ENCODE measurements at places on chromosomes 2 and 18. TPM values are rescaled to one million over a fixed set of nuclear protein-coding genes. Genes with fewer than 3 reads are reported as not detected.

DNA sequence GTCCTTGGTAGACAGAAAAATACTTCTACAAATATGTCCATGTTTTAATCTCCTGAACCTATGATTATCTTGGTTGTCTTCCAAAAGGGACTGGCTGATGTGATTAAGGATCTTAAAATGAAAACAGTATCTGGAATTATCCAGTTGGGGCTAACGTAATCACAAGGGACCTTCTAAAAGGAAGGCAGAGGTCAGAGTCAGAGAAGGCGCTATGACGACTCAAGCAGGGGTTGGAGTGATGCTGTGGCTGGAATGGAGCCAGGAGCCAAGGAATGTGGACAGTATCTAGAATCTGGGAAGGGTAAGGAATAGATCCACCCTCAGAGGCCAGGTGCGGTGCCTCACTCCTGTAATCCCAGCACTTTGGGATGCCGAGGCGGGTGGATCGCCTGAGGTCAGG is 4.2 kb upstream of the USP14 start:
- H3K4me1 ChIP-seq, result peaks cover 12% of the 10 kb centered on the region
- no peaks in the 10 kb centered on the region for H3K36me3 ChIP-seq
- DNase-seq, result no peak

- no peak overlapping the region for H3K27ac ChIP-seq
- no peaks in the 10 kb centered on the region for H3K4me1 ChIP-seq
- no peak for DNase-seq
- no peaks in the 10 kb centered on the region for H3K27me3 ChIP-seq
- no peak overlapping the region for H3K4me3 ChIP-seq
- H3K36me3 ChIP-seq, result no peaks in the 10 kb centered on the region
These were observed 103.5 kb upstream of the NOSTRIN start for GRCh38 chr2:168698969-168699368.

GRCh38 chr2:221653182-221653581 is 81.1 kb upstream of the EPHA4 start:
- no peaks in the 10 kb centered on the region for H3K27me3 ChIP-seq
- no peaks in the 10 kb centered on the region for H3K4me1 ChIP-seq
- H3K4me3 ChIP-seq, result no peak overlapping the region
- H3K27ac ChIP-seq, result no peak overlapping the region
- no peak for DNase-seq

DNA sequence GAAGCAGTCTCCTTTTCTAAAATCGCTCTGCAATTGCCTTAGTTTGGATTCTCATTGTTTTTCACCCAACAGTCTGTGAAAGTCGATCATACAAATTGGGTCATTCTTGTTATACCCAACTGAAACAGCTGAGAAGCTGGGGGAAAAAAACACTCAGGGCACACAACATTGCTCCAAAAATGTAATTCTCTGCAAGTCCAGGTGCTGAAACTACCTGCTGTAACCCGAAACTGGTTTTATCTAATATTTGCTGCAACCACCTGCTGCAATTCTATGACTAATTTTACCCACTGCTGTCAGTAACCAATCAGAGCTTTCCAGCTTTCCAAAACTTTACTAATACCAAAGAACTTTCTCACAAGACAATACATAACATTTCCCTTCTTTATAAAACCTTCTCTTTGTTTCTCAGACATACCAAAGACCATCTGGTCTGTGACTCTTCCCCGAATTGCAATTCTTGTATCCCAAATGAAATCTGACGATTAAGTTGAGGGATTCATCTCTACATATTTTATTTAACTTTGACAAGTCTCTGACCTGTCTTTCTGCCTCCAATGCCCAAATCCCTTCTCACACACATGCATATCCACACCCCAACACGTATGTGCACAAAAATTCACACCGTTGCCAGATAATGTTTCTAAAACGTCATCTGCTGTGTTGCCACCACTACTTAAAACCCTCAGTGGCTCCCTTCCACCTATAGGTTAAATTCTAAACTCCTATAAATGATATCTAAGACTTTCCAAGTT is 198.3 kb downstream of the PIEZO2 start:
- H3K4me1 ChIP-seq, result no peaks in the 10 kb centered on the region
- H3K27ac ChIP-seq, result no peak overlapping the region
- H3K4me3 ChIP-seq, result no peak overlapping the region
- DNase-seq, result no peak

GRCh38 chr2:190755772-190756415 is 107.0 kb downstream of the NAB1 start:
- H3K27ac ChIP-seq, result no peak overlapping the region
- H3K4me1 ChIP-seq, result no peaks in the 10 kb centered on the region
- no peak overlapping the region for H3K4me3 ChIP-seq

DNA sequence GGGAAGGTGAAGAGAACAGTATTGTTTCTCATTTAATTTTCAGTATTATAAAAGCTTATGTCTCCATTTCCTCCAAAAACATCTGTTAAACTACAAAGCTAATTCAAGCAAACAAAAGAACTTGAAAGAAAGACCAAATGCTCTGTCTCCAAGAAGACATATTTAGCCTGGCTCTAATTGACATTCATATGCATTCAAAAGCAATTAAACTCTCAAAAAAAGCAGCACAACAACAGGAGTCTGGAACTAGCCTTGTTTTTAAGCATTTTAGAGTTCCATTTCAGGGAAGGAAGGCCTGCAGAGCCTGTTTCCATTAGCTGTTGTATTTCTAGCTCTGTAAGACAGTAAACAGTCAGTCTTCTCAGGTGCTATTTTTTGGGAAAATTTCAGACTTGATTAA is 447.9 kb downstream of the TDRD15 start:
- H3K27me3 ChIP-seq, result no peaks in the 10 kb centered on the region
- no peak overlapping the region for H3K27ac ChIP-seq
- no peaks in the 10 kb centered on the region for H3K36me3 ChIP-seq
- no peaks in the 10 kb centered on the region for H3K4me1 ChIP-seq
- H3K4me3 ChIP-seq, result no peak overlapping the region
- DNase-seq, result no peak

GRCh38 chr18:5747678-5748077 is 147.6 kb downstream of the TMEM200C start:
- no peaks in the 10 kb centered on the region for H3K27me3 ChIP-seq
- H3K36me3 ChIP-seq, result no peaks in the 10 kb centered on the region
- no peak overlapping the region for H3K27ac ChIP-seq
- H3K4me1 ChIP-seq, result no peaks in the 10 kb centered on the region
- no peak for DNase-seq

GRCh38 chr18:39952816-39953215 is 2002.2 kb upstream of the PIK3C3 start:
- H3K4me1 ChIP-seq, result no peaks in the 10 kb centered on the region
- H3K27ac ChIP-seq, result no peak overlapping the region
- no peaks in the 10 kb centered on the region for H3K36me3 ChIP-seq
- H3K27me3 ChIP-seq, result no peaks in the 10 kb centered on the region
- no peak overlapping the region for H3K4me3 ChIP-seq
- DNase-seq, result no peak

DNA sequence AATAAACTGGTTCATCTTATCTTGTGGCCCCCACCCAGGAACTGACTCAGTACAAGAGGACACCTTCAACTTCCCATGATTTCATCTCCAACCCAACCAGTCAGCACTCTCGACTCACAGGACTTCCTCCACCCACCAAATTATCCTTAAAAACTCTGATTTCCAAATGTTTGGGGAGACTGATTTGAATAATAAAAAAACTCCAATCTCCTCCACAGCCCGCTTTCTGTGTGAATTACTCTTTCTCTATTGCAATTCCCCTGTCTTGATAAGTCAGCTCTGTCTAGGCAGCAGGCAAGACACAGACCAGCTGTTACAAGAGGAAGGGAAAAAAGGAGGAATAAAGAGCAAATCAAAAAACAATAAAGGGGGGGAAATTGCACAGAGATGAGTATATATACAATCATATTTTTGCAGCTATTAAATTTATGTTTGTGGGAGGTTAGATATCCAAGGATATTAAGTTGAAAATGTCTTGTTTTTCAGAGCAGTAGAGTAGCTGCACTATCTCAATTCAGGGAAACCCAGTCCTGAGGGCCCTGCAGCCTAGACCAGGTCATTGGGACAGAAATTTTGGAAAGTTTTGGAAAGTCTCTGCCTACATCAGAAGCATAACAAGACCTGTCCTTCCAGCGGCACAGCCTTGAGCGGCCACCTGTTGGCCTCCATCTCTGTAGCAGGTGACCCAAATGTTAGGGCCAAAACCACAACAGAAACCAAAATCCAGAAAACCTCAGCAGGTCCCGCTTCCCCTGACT is 32.8 kb upstream of the SIGLEC15 start:
- no peaks in the 10 kb centered on the region for H3K27me3 ChIP-seq
- no peaks in the 10 kb centered on the region for H3K36me3 ChIP-seq
- H3K27ac ChIP-seq, result no peak overlapping the region
- H3K4me1 ChIP-seq, result no peaks in the 10 kb centered on the region
- no peak overlapping the region for H3K4me3 ChIP-seq
- DNase-seq, result no peak

- no peak overlapping the region for H3K4me3 ChIP-seq
- no peaks in the 10 kb centered on the region for H3K36me3 ChIP-seq
- peaks cover 4% of the 10 kb centered on the region for H3K27me3 ChIP-seq
These were observed 42.6 kb upstream of the SPRED2 start for GRCh38 chr2:65475000-65475399.

DNA sequence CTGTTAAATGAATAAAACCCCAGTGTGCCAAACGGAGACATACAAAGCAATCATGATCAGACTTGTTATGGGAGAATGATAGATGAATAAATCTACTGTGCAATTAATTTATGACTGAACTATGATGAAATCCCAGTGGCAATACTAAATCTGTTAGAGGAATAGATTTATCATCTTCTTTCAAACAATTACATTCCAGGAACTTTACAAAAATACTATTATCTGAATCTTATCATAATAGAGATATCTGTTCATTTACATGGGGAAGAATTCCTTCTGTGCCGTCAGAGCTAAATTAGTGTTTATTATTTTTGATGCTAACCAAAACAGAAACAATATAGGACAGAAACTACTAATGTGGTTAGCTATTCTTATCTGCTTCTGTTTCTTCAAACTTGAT is 208.5 kb downstream of the CAMKMT start:
- DNase-seq, result no peak
- H3K27ac ChIP-seq, result no peak overlapping the region
- H3K36me3 ChIP-seq, result no peaks in the 10 kb centered on the region
- H3K4me3 ChIP-seq, result no peak overlapping the region
- H3K4me1 ChIP-seq, result no peaks in the 10 kb centered on the region

DNA sequence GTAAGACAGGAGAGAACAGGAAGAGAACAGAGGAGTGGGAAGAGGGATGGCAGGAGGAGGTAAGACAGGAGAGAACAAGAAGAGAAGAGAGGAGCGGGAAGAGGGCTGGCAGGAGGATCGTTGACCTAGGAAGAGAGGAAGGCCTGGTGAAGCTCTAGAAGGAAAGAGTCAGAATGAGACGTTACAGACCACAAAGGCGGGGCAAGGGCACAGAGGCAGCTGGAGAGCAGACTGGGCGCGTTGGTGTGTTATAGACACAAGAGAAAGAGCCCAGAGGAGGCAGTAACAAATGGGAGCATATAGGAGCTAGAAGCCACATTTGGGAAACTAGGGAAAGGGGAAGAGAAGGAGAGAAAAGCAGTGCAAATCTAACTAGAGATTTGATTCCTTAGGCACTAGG is 26.6 kb downstream of the PTRHD1 start:
- H3K27me3 ChIP-seq, result no peaks in the 10 kb centered on the region
- H3K36me3 ChIP-seq, result peaks cover 91% of the 10 kb centered on the region
- H3K27ac ChIP-seq, result no peak overlapping the region
- H3K4me1 ChIP-seq, result no peaks in the 10 kb centered on the region
- no peak for DNase-seq

- DNase-seq, result no peak
- no peak overlapping the region for H3K4me3 ChIP-seq
- no peaks in the 10 kb centered on the region for H3K27me3 ChIP-seq
- no peak overlapping the region for H3K27ac ChIP-seq
These were observed 856.8 kb upstream of the ACVR2A start for GRCh38 chr2:146987996-146988395.

GRCh38 chr2:59176737-59177136 is 935.6 kb upstream of the FANCL start:
- no peak overlapping the region for H3K4me3 ChIP-seq
- no peaks in the 10 kb centered on the region for H3K4me1 ChIP-seq
- H3K27ac ChIP-seq, result no peak overlapping the region
- DNase-seq, result no peak
- H3K36me3 ChIP-seq, result no peaks in the 10 kb centered on the region

GRCh38 chr2:232928551-232929302 is 58.7 kb downstream of the SNORC start:
- no peak overlapping the region for H3K27ac ChIP-seq
- H3K36me3 ChIP-seq, result no peaks in the 10 kb centered on the region
- peak overlapping the region; percentile 68 for H3K4me3 ChIP-seq

DNA sequence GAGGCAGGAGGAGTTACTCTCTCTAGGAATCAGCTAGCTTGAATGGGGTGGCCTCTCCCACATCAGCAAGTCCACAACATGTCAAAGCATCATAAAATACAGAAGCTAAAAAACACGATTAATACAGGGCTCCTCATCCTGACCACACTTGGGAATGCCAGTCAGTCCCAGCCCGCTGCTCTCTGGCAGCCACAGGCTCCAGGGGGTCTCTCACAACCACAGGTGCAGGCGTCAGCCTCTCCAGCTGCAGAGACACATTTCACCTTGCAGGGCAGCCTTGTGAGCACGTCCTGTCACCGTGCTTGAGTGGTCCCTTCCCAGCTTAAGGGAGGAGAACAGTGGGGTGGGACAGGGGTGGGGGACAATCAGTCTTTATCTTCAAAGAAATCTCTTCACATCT is 137.4 kb upstream of the SH3BP4 start:
- no peaks in the 10 kb centered on the region for H3K4me1 ChIP-seq
- H3K27me3 ChIP-seq, result no peaks in the 10 kb centered on the region
- no peak overlapping the region for H3K27ac ChIP-seq
- no peaks in the 10 kb centered on the region for H3K36me3 ChIP-seq

DNA sequence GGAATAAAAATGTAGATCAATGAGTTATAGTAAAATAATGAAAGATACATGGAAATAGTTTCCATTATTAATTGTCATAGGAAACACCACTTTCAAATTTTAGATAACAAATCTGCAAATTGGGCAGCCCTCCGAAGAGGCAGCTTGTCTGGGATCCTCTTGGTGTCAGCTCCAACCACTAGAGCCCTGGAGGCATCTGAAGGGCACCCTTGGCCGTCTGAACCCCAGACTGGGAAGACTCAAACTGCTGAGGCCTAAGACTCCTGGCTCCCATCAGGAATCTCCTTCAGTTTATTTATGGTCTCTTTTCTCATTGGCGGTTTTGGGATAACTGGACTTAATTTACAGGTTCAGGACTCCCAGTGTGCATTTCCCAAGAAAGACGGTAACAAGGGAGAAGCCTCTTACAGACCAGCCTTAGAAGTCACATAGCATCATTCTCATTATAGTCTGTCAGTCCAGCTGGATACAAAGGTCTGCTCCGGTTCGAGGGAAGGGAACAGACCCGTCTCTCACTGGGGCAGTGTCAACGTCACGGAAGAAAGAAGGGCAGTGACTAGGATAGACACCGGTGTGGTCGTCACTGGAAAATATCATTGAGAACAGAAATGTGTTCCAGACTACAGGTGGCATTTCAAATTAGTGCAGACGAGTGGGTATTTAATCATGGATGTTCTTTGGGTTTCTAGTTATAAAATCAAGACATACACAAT is 390.7 kb upstream of the NETO1 start:
- H3K36me3 ChIP-seq, result no peaks in the 10 kb centered on the region
- H3K4me1 ChIP-seq, result no peaks in the 10 kb centered on the region
- no peaks in the 10 kb centered on the region for H3K27me3 ChIP-seq
- H3K27ac ChIP-seq, result no peak overlapping the region
- no peak for DNase-seq

Gene SLC19A3
- not detected for total RNA-seq

Gene MYO7B
- total RNA-seq, result 32.3 TPM

Gene DNAH6
- 0.58 TPM for total RNA-seq

Gene LIMS3
- 2.8 TPM for total RNA-seq
